Central memory CD8-positive, alpha-beta T cell (primary cell): ENCODE measurements at places on chromosomes 12 and 14.

- DNase-seq = no peak
These were observed 46.6 kb upstream of the TPH2 start for GRCh38 chr12:71892059-71892458.

- no peak for DNase-seq
These were observed 277.4 kb upstream of the SOX5 start for GRCh38 chr12:24226745-24227350.

- DNase-seq = no peak
These were observed 33.8 kb downstream of the TOGARAM1 start for GRCh38 chr14:44995770-44996294.

GRCh38 chr12:93089805-93090569 is 160.9 kb upstream of the EEA1 start:
- no peak for DNase-seq

DNA sequence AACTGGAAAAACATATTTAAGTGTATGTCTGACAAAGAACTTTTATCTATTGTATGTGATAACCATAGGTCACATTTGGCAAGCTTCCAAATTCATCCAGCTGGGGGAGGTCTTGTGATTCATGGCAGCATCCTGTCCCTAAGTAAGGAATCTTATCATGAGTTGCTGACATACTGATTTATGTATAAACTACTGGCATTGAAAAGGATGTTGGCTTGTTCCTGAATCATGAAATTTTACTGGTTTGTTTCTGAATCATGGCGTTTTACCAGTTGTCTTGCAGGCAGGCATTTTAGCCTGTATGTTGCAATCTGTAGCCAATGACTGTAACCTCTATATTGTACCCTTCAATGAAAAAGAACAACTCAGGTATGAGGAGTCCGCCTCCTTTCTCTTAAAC is 244.8 kb downstream of the IPO8 start:
- DNase-seq = no peak

GRCh38 chr12:24152270-24152669 is 202.8 kb upstream of the SOX5 start:
- no peak for DNase-seq

DNA sequence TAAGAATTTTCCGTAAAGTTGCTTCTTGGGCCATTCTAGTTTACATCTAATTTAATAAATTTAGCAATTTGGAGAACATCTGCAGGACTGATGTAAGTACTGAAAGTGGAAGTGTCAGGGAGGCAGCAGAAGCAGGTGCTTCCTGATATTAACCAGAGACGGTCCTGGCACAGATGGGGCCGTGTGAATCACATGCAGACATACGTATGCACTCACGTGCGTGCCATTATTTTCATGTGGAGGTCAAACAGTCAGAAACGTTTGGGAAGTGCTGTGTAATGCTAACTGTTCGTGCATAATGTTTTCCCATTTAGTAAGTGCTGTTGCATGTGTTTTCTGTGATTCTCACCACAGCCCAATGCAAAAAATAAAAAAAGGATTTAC is 87.8 kb upstream of the DYNC1H1 start:
- DNase-seq = peak; percentile 44

- DNase-seq = no peak
These were observed 222.3 kb downstream of the ALG10 start for GRCh38 chr12:34244608-34245007.

- no peak for DNase-seq
These were observed 108.6 kb upstream of the CCDC196 start for GRCh38 chr14:66377574-66377973.

DNA sequence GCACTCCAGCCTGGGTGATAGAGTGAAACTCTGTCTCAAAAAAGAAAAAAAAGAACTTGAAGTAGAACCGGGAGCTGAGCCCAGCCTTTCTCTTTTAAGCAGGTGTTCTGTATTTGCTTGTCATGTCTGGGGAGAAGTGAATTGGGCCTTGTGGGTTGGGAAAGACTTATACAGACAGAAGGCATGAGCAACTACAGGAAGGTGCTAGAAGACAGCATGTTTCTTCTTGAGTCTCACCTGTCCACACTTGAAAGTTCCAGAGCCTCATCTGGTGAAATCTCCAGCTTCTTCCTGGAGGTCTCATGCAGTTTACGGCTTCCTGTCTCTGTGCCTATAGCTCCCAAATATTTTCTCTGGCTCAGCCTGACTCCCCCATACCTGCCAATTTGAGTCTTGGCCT is 2.5 kb downstream of the PGAM5 start:
- DNase-seq = no peak

DNA sequence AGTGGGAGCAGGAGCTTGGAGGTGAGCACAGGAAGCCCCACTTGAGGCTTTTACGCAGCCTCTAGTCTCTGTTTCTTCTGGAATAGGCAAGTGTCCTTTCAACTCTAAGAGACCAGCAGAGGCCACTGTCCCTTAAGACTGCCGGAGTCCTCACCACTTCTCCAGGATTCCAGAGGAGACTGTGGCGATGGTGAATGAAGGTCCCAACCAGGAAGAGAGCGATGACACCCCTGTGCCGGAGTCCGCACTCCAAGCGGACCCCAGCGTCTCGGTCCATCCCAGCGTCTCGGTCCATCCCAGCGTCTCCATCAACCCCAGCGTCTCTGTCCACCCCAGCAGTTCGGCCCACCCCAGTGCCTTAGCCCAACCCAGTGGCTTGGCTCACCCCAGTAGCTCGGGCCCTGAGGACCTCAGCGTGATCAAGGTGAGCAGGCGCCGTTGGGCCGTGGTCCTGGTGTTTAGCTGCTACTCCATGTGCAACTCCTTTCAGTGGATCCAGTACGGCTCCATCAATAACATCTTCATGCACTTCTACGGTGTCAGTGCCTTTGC is 442 bp downstream of the FLVCR2 start:
- no peak for DNase-seq

GRCh38 chr14:76694106-76694505 is 67.2 kb upstream of the VASH1 start:
- DNase-seq = no peak
